ENCODE measurements at places on chromosomes 7 and 10.

DNA sequence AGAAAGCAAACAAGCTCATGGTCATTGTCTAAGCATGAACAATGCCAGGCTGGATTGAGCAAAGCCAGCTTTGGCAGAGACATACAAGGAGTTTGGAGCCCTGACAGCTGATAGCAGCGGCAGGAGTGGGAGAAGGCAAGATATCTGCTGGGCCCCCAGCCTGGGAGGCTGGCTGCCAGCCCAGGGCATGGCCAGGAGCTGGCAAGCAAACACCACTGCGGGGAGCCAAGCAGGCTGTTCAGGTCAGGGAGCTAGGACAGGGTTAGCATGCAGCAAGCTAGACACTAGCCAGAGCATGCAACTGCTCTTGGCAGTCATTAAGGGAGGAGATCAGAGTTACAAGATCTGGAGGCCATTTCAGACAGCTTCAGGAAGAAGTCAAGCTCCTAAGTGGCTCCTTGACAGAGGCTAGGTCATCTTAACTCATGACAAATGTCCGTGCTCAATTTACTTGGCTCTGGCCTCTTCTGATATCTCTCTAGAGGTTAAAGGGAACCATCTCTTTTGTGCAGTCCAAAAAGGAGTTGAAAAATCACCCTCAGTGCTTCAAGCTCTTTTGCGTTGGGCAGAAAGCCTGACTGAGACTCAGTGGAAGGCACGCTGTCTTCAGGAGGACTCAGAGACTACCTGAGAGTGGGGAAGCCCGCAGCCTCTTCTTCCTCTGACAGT is 436.8 kb upstream of the C7orf33 start:
- no peak for DNase-seq

DNA sequence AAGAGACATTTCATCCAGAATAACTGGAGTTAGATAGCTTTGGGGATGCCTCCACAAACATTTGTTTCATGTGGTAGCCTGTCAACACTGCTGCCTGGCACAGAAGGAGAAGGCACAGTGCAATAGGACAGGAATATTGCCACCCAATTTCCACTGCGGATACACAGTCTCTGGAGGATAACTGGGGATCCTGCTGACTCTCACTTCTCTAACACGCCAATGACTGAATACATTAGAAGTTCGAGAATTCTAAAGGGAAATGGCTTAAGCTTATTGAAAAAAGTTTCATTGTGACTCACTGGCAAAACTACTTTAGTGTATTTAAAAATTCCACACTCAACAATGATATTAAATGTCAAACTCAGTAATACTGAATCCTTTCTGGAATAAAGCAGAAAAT is 12.9 kb downstream of the ARL3 start:
- no peak for DNase-seq

DNA sequence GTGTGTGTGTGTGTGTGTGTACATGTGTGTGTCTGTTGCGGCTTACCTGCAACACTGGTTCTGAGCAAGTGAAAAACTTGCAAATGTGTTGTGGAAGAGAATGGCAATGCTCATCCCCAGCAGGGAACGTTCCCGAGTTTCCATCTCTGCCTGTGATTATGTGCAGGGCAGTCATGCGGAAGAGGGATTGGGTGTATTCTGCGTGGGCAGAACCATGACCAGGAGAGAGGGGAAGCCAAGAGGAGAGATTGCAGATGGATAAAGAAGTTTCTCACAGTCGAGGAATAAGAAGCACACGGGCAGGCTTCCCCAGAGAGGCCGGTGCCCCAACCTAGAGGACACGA is 99.9 kb downstream of the CTBP2 start:
- no peak for DNase-seq

- no peak for DNase-seq
Observed at GRCh38 chr10:102975483-102976379, 57.6 kb downstream of the CNNM2 start.

- peak; percentile 68 for DNase-seq
Observed at GRCh38 chr7:140230516-140230860, 53.7 kb upstream of the KDM7A start.

- DNase-seq = no peak
Observed at GRCh38 chr7:29234438-29234837, 39.9 kb downstream of the CHN2 start.

Data from activated CD4-positive, alpha-beta T cell treated with anti-CD3 and anti-CD28 coated beads for 1 hour (primary cell).